ENCODE measurements at places on chromosomes 3 and 15.

GRCh38 chr3:143977341-143978262, 6.0 kb downstream of the DIPK2A start:
- DNase-seq, result peak; percentile 63

DNA sequence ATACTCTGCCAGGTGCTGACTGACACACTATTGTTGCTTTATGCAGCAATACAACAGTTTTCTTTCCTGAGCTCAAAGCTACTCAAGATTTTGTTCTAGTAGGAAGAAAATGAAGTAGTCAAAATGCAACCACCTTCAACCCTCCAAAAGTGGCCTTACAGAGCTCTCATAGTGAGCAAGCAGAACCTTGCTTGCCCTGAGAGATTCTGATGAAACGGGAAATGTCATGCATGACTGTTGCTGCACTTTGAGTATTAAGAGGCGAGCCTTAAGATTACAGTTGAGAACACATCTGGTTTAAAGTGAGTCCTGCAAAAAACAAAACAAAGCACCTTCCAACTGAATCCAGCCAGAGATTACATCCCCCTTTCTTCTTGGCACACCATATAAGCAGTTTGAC, 29.7 kb downstream of the MINDY4B start:
- no peak for DNase-seq

- peak; percentile 35 for DNase-seq
Measured at GRCh38 chr15:99537344-99537743, 28.4 kb upstream of the MEF2A start.

DNA sequence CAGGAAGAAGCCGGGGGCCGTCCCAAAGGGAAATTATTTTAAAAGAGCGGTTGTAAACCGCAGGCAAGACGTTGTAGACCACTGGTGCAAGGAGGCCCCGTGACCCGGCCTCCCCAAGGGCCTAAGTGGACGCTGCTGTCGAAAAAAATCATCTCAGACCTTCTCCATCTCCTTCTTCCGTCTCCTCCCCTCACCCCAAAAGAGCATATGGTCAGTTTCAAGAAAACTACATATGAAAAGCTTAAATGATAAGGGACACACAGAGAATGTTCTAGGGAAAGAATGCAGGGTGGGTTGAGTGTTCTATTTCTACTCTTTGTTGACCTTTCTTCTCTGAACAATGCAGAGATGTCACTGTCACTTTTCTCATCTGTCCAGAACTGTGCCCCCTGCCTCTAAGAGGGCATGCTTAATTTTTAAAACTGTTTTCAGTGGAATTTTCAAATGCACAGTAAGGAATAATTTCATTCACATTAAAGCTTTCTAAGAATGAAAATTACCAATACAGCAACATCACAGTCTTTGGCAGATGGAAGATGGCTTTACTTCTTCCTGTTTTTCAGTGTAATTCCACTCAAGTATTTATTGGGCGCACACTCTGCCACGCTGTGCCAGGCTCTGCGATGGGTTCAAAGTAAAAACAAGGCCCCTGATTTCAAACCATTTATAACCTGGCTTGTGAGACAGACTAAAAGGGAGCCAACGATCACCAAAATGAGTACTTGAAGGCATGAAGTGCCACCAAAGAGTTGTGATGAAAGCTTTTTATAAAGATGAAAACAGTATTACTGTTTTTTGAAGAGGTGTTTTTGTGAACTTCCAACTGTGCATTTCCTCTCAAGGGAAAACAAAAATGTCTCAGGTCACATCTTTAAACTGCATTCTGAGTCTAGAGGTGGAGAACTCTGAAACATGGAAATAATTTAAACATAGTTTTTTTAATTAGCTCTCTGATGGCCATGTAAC, 891 bp upstream of the TOP2B start:
- DNase-seq, result peak; percentile 52

DNA sequence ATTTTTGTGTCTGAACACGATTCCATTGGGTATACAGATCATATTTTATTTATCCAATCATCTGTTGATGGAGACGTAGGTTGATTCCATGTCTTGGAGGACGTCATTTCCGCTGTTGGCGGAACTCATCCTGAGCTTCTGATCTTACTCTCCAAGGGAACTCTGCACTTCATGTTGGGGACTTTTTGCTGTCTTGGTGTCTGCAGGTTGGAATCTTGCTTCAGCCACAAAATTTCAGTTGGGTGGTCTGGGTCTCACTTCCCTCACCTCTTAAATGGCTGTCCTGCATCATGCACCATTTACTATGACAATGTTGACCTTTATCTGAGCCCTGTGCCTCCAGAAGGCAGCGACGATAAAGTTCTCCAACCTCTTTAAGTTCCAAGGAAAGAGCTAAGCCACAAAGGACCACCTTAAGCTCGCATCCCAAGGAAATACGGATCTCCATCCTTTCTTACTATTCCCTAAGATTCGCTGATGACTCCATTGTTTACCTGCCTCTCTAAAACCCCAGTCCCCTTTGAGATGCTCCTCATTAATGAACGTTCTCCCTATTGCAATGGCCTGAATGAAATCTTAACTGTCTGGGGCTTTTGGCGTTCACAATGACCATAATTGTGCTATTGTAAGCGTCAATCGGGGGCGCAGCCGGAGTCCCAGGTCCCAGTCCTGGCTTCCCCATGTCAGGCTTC, 23.1 kb upstream of the RNU6-1 start:
- no peak for DNase-seq

- peak; percentile 95 for DNase-seq
Measured at GRCh38 chr3:101065962-101066361, 72.7 kb upstream of the ABI3BP start.

- DNase-seq, result peak; percentile 11
Measured at GRCh38 chr3:160986069-160986468, 119.1 kb downstream of the B3GALNT1 start.

DNA sequence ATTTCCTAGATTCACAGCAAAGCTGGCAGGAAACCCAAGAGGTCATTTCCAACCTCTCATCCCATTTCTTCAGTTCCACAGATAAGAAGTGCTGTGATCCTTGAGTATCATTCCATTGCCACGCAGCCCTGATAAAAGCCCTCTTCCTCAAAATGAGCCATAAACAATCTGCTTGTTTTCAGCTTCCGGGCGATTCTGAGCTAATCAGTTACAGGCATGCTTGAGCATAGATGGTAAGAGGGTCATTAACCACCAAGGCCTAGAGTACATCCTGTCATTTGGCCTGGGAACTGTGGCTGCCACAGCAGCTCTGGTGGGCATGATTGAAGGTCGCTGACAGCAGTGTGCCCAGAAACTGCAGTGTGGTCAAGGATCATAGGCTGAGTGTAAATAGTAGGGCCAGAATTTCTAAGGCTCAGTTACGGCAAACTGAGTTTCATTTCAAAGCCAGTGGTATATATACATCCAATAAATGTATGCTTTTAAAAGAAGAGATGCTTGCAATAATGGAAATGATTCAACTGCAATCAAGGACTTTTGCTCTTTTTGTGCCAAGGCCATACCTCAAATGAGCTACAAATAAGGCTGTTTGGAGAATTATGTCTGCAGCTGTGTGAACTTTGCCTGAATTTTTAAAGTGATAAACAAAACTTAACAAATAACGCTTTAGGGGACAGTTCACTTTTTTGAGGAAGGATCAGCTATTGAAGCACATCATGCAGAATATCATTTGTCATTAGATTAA, 47.3 kb downstream of the P3H2 start:
- DNase-seq, result no peak

GRCh38 chr3:69164296-69164695, 41.9 kb upstream of the LMOD3 start:
- DNase-seq, result no peak

GRCh38 chr3:193812078-193812725, 219.2 kb downstream of the OPA1 start:
- no peak for DNase-seq

- DNase-seq, result no peak
Measured at GRCh38 chr3:193389335-193389734, 10.8 kb upstream of the ATP13A5 start.

DNA sequence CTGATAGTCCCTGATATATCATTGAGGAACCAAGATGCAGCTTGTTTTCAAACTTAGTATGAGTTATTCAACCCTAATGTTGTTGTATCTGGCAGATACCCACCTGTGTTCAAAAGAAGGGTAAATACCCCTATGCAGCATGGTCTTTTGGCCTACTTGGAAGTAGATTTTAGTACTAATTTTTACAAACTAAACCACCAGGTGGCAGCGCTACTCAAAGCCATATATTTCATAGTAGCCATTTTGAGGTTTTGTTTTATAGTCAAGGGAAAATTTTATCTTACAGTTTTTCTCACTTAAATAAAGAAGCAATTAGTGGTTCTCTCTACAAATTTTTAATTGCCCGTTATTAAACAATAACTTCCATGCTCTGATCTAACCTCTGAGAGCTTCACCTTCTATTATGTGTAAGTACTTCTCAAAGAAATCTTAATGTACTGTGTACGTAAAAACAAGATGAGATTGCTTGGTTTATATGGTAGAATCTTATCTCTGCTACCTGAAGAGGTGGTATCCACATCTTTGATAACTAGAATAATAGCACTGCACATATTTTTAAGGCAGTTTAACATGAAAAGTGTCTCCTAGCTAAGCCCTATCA, 31.5 kb upstream of the MLF1 start:
- DNase-seq, result peak; percentile 70

DNA sequence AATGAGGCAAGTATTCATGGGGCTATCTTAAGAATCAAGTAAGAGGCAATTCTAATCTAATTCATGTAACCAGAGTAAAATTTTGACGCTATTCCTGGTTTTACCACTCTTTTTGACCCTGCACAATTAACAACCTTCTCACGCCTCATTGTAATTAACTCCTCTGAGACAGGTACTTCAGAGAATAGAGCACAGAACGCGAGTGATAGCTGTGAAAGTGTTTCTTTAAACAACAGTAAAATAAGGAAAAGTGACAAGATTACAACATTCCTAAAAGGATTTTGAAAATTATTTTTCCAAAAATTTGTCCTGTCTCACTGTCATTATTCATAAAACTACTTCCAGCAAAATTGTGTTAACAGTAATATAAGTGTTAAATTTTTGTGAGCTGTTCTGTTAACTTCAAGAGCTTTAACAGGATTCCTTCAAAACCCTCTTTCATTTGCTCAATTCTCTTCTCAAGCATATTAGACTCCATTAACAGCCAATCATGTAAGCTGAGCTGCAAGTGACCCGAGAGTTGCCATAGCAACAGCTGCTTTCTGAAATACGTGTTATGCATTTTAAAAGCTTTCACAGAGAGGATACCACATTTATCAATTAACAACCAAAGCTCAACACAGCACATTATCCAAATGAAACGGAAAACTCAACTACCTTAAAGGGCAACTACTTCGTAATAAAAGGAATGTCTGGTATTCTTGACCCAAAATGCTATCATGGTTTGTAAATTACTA, 93.1 kb downstream of the STAG1 start:
- peak; percentile 79 for DNase-seq

DNA sequence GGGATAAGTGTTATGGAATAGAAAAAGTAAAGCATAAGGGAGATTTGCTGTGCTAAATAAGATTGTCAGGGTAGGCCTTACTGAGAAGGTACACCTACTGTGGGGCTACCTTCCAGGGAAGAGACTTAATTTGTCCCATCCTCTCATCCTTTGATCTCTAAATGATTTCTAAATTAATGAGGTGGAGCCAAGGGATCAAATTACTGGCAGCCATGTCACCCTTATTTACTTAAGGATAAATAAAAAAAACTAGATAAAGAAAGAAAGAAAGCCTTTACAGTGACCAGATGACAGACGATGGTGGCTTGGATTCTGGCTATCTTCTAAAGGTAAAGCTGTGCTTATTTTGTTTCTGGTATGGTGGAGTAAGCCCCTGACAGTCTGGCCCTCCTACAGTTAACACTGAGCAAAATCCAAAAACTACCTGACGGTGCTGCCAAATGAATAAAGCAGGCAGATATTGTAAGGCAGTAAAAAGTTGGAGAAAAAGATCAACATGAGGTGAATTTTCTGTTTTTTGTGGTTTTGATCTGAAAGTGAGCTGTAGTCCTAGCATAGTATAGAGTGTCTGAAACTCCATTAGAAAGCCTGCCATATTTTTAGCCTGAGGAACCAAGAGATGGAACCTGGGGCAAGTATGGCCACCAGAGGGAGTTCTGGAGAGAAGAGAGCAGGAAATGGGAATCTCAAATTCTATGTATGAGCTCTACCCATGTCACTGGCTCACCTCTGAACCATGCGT, 285.1 kb upstream of the MANF start:
- DNase-seq, result peak; percentile 58

DNA sequence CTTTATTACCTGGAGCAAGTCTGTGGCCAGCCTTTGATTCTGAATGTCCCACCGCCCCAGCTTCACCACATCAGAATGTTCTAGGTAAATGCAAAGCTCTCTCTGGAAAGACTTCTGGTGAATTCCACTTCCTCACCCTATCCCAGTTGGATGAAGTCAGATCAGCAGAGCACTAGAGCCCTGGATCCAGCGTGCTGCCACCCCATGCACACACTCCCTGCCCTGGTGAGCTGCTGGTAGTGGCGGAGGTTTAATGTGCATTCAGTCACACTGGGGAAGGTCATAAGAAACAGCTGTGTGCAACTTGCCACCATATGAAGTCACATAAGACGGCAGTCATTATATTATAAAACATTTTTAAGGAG, 16.3 kb upstream of the SLC41A3 start:
- DNase-seq, result no peak

DNA sequence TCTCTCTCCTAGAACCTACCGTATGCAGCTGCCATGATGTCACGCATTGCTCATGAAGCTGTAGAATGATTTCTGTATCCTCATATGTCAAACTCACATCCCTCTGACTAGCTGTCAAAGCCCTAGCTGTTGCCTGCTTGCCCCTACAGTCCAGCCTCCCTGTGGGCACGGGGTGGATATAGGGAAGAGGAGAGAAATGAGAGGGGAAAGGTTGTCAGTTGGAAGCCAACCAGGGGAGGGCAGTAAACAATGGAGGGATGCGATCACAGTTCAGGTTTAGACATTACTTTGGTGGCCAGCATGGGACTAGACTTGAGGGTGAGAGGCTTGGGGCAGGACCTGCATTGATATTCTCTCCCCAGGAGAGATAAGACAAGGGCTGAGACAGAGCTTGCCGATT, 1.7 kb upstream of the HDGFL3 start:
- no peak for DNase-seq

DNA sequence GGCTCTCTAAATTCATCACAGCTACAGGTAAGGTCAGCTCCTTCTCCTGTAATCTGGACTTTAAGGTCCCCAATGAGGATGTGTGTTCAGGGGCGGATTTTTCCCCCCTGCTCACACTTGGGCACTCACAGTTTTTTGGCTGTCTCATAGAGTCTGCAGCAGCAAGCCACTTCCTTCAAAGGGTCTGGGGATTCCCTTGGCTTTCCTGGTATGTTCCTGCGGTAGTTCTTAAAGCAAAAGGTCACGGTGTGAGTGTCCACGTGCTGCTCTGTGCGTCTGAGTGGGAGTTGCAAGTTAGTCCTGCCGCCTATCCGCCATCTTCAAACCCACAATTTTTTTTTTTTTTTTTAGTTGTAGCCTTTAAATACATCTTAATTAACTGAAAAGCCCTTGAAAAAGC, 15.4 kb upstream of the CFAP20DC start:
- no peak for DNase-seq

GRCh38 chr3:136819731-136820679, 1.1 kb downstream of the SLC35G2 start:
- DNase-seq, result peak; percentile 66

- DNase-seq, result peak; percentile 92
Measured at GRCh38 chr15:33934921-33935320, 33.4 kb upstream of the CHRM5 start.

GRCh38 chr3:105579439-105579838, 212.7 kb downstream of the ALCAM start:
- DNase-seq, result no peak

All from fibroblast of mammary gland (primary cell).